ENCODE measurements at places on chromosomes 6 and 20.

- DNase-seq, result no peak
These were observed 67.9 kb upstream of the TRAF3IP2 start for GRCh38 chr6:111673532-111673931.

- no peak for DNase-seq
These were observed 35.7 kb downstream of the KCNQ5 start for GRCh38 chr6:72657407-72658197.

DNA sequence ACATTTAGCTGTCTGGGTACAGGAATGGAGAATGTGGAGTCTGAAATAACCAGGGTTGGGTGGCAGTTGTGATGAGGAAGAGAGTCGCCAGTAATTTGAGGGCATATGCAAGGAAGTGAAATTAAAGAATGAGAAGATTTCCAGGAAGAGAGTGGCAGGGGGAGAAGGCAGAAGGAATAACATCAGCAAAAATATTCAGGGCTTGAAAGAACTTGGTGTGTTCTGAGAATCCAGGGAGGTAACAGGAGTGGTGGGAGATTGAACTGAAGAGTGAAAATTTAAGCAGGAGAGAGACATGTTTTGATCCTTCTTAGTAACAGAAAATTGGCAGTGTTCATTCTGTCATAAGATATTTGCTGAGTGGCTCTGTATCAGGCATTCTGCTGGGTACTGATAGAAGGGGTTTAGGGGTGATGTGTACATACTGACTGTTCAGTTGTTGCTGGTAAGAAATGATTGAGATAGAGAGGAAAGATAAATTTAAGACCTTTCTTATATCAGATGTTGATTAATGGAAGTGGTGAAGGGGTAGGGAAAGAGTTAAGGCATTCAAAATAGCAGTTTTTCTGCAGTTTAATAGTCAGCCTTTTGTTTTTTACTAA is 54.7 kb downstream of the PHF20 start:
- DNase-seq, result no peak

DNA sequence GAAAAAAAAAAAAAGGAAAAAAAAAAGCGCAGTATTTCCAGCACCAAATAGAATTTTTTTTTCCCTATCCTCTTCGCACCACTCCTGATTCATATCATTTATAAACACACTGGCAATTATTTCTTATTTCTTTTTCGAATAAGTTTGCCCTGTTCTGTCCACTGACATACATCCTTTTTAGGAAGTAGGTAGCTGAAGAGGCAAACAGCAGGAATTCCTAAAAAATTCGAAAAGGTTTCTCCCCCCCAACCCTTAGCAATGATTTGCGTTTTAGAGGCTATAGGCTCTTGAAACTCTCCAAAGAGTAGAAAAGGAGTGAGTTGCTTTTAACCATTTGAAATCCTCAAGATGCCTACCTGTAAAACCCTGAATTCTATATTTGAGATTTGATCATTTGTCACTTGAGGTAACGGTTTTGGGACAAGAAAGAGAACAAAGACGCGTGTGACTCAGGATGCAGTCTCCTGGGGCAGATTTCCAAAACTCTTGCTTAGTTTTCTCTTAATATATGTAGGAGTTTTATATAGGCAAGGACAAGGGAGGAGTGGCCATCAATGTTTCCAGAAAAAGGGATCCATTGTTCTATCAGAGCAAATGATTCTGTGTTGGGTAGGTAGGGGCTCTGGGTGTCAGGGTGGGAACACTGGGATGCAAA is 531 bp upstream of the CCN2 start:
- no peak for DNase-seq

- DNase-seq, result no peak
These were observed 47.5 kb downstream of the CD83 start for GRCh38 chr6:14165091-14165490.
